CD4-positive, alpha-beta T cell (primary cell): ENCODE measurements at places on chromosomes 13 and 19.

DNA sequence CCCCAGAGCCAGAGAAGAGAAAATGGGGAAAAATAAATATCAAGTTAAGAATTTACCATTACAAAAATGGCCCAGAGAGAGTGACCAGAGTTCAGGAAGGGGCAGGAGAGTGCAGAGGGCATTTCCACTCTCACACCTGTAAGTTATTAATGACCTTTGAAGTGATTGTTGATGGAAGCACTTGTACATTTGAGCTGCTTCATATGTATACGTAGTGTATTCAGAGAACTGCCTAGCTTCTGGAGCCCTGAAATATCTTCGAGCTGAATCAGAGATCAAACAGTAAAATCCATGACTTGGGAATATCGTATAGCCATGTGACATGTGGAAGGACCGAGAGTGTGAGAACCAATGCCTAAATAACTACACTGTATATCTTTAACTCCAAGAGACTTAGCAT is 49.2 kb upstream of the PCCA start:
- DNase-seq, result no peak

GRCh38 chr19:56778351-56778750 is 62.2 kb downstream of the PEG3 start:
- DNase-seq, result no peak

DNA sequence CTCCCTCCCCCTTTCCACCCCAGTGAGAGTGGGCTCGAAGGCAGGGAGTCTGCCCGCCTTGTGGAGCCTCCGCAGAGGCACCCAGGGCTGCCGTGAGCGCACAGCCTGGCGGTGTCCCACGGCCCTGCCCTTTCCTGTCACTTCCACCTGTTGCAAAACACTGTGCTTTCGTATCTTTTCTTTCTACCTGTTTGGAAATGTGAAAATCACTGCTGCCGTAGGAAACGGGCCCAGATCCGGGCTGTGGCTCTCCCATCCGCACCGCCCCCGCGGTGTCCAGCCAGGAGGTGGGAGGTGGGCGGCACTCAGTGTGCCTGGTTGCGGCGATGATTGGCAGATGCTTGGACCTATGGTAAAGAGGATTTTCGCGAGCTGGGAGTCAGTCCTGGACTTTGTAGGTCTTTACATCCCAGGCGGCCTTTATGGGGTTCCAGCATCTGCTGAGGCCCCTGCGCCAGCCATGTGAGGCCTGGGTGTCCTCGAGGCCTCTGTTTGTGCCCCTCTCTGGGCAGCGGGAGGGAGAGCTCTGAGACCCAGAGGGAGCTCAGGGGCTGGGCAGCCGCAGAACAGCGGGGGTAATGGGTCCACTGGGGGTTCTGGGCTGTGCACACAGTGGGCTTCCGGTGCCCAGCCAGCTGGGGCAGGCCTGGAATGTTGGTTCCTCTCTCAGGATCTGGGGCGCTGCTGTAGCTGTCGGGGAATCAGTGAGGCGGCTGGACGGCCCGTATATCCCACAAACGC is 6.1 kb downstream of the STK11 start:
- DNase-seq, result no peak

GRCh38 chr19:13961826-13962698 is 9.8 kb downstream of the DCAF15 start:
- no peak for DNase-seq

DNA sequence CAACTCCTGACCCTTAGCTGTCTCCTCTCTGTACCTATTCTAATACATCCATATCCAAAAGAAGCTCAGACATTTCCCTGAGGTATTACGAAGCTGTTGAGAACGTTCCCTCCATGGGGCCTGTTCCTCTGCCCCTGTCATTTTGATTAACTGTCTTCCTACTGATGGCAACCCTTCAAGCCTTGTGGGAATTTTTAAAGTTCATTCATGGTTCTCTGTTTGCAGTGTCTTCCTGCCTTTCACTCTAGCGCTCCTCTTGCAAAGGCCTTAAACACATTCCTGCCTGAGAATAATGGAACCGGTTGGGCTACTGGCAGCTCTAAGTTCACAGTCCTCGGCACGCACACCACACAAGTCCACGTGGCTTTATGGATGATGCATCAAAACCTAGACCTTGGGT is 66.1 kb downstream of the LHFPL6 start:
- DNase-seq, result no peak

DNA sequence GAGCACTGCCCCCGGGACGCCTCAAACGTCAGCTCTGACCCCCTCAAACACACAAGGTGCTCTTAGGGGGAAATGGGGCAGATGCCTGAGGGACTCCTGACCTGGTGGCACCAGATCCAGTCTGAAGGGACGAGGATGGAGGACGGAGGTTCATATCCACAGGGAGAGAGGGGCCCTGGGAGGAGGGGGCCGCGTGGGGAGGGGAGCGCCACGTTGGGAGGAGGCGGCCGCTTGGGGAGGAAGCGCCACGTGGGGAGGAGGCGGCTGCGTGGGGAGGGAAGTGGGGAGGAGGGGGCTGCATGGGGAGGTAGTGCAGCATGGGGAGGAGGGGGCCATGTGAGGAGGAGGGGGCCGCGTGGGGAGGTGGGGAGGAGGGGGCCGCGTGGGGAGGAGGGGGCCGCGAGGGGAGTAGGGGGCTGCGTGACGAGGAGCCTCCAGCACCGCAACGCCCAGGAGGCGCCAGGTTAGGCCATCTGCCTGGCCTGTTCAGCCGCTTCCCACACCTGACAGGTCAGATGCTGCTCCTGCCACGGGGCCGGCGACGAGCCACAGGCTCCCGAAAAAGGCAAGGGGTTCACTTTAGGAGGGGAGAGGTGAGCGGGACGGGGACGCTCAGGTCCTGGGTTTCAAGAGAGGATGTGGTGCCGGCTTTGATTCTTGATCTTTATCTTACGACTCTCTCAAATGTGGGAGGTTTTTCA is 36.7 kb upstream of the C13orf46 start:
- peak; percentile 39 for DNase-seq
